ENCODE measurements at places on chromosomes 1 and 21.

GRCh38 chr1:234154320-234155251 lies 218.7 kb upstream of the COA6 start:
- DNase-seq = no peak

DNA sequence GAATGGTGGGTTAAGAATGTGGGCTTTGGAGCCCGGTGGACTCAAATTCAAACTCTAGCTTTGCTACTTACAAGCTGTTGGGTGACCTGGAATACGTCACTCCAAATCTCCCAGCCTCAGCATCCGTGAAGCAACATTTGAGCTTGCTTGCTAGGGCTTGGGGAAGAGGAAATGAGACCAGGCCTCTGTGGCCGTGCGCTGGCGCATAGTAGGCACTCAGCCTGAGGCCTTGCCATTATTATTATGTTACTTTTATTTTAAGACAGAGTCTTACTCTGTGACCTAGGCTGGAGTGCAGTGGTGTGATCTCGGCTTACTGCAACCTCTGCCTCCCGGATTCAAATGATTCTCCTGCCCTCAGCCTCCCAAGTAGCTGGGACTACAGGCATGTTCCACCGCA lies 12.3 kb upstream of the MFAP2 start:
- DNase-seq = no peak

DNA sequence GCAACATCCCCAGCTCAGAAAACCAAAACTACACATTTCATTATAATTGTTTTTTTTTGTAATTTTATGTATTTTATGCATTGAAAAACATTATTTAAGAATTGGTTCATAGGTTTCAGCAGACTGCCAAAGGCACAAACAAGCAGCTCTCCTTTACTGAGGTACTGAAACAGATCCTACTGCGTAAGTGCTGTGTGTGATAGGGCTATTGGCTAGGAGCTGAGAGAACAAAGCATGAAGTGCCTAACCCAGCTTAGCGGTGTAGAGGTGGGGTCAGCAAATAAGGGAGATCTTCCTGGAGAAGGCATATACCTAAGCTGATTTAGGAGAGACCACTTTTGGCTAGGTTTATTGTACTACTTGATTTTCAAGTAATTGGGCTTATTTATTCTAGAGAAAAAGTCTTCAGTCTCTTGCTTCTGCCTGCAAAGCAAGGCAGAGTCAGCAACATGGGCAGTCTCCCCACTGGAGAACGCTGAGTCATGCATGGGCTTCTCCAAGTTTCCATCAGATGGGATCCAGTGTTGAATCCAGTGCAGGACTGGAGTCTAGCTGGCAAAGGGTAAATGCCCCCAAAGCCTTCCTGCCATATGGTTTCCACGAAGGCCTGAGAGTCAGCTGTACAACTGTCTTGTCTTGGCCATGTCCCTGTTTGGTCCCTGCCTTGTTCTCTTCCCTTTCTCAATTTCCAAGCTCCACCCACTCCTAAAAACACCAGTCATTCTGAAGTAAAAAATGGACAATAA lies 18.0 kb upstream of the YTHDF2 start:
- no peak for DNase-seq

DNA sequence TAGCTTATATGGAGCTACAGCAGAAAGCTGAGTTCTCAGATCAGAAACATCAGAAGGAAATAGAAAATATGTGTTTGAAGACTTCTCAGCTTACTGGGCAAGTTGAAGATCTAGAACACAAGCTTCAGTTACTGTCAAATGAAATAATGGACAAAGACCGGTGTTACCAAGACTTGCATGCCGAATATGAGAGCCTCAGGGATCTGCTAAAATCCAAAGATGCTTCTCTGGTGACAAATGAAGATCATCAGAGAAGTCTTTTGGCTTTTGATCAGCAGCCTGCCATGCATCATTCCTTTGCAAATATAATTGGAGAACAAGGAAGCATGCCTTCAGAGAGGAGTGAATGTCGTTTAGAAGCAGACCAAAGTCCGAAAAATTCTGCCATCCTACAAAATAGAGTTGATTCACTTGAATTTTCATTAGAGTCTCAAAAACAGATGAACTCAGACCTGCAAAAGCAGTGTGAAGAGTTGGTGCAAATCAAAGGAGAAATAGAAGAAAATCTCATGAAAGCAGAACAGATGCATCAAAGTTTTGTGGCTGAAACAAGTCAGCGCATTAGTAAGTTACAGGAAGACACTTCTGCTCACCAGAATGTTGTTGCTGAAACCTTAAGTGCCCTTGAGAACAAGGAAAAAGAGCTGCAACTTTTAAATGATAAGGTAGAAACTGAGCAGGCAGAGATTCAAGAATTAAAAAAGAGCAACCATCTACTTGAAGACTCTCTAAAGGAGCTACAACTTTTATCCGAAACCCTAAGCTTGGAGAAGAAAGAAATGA lies 37.6 kb downstream of the CENPF start:
- DNase-seq = no peak

GRCh38 chr1:91374086-91374485 lies 30.6 kb downstream of the HFM1 start:
- DNase-seq = no peak

DNA sequence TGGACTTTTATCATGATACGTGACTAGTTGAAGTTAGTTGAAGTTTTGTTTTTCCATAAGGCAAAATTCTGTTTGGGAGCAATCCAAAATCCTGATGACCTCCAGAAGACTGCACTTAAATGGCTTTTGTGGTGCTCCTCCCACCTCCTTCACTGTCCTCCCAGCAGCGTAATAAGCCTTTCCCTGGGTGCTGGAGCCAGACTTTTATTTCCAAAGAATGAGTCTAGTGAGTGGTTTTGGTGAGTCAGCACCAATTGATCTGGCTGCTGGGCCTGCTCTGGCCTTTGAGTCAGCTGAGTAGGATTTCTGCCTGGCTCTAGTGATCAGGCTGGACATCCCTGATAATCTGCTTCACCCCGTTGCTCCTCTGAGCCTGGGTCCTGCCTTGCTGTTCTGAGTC lies 21.7 kb upstream of the KCND3 start:
- DNase-seq = no peak

GRCh38 chr1:203366476-203366875 lies 15.6 kb upstream of the FMOD start:
- no peak for DNase-seq

GRCh38 chr1:172448995-172449584 lies 5.2 kb upstream of the PIGC start:
- no peak for DNase-seq

- no peak for DNase-seq
Observed at GRCh38 chr1:92833840-92834239, 2.0 kb downstream of the RPL5 start.

- no peak for DNase-seq
Observed at GRCh38 chr1:117826540-117827078, 102.8 kb downstream of the GDAP2 start.

Measured in stimulated activated CD4-positive, alpha-beta T cell treated with anti-CD3 and anti-CD28 coated beads, Interleukin-1b, Interleukin-23, amount 100 ng/mL, for 4 hours (primary cell).